ENCODE measurements at places on chromosomes 12 and 14. TPM values are rescaled to one million over a fixed set of nuclear protein-coding genes. Genes with fewer than 3 reads are reported as not detected.

- DNase-seq = no peak
Observed at GRCh38 chr12:130142736-130143135, 19.5 kb upstream of the FZD10 start.

FLRT2 gene
- polyA plus RNA-seq = 3.9 TPM

DNA sequence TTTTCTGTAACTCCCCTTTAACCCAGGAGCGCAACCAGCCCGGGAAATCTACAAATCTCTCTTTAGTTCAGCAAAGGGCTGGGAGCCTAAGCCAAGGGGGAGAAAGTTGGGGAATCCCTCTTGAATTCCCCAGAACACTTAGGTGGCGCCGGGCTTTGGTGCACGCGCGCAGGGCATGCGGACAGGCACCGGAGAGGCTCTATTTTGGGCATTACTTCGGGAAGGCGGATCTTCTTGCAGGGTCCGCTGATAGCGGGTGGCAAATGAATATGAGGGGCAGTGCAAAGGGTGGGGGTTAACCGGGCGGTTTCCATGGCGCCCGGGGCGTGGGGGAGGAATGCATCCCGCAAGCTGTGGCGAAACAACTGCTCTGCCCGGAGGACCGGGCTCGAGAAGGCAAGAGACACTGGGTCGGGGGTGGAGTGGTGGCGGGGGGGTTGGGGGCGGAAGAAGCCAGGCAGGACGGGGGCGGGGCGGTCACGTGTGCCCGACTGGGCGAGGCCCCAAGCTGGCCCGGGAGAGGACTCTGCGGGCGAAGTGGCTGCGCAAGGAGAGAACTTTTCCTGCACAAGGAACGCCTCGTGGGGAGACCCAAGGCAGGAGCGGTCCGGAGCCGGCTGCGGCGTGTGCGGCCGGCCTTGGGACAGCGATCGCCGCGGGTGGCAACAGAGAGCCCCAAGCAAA, at the start of gene FLVCR2:
TSS of gene FLVCR2 (plus strand) at position 519 of the 684 bp plus-strand sequence. CDS start 353 bp downstream, outside the sequence.
- peak; percentile 55 for DNase-seq

DNA sequence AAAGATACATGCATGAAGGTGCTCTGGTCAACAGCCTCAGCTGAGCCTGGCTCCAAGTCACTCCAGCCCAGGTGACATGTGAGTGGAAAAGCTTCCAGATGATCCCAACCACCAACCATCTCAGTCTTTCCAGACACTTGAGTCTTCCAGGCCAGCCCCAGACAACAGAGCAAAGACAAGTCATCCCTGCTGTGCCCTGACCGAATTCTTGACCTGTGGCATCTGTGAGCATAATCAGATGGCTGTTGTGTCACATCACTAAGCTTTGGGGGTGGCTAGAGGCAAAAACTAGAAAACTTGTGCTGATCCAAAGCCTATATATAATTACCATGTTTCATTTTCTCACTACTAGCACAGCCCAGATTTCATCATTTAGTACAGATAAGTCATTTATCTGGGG, 50.8 kb upstream of the ISM2 start:
- DNase-seq = no peak
